ENCODE measurements at places on chromosomes 7 and 10.

DNA sequence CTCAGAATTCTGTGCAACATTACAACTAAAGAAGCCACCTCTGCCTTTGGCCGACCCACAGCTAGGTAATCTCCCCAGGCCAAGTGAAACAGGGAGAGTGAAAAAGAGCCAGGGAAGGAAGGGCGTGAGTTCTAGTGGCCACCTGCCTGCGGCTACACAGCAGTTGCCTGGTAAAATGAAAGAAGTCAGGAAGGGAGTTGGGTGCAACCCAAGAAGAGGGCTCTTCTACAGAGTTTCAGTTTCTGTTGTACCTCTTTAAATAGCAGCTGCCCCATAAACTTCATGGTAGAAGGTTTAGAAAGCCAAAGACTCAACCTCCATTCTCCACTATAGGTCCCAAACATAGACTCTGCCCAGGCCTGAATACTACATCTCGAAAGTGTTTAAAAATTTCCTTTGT, 76.2 kb upstream of the TMEM168 start:
- DNase-seq, result no peak

DNA sequence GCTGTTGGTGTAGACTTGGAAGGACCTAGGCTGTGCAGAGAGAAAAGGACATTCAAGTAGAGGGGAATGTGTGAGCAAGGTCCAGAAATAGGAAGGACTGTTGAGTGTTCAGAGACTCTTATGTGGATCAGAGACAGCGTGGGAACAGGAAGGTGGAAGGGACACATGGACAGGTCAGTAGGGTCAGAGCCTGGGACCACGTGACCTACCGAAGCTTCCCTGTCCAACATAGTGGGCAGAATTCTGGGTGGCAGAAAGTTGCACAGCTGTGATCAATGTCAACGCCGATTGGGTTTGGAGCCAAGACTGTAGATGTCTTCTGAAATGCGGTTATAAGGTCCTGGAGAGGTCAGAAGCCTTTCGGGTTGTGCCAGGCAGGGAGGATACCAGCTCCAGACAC, 195.9 kb upstream of the MKI67 start:
- no peak for DNase-seq

- DNase-seq, result no peak
Observed at GRCh38 chr10:113905756-113906155, 51.3 kb downstream of the NHLRC2 start.

DNA sequence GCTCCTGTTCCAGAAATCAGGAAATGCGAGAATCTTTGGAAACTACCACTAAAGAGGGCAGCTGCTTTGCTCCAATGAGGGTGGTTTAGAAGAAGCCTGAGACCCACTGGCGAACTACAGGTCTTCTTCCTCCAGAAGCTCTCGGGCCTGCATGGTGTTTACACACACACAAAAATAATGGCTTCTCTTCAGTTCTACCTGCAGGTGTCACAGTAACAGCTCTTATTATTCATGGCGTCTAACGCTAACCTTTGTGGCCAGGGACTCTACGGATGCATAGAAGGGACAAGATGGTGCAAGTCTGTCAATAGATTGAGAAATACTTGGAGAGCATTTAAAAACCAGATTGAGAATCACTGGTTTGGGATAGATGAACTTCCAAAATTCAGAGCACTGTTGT, 22.4 kb downstream of the GPR141 start:
- no peak for DNase-seq
